Glomerular endothelial cell (primary cell): ENCODE measurements at places on chromosomes 4 and X. TPM values are rescaled to one million over a fixed set of nuclear protein-coding genes. Genes with fewer than 3 reads are reported as not detected.

DNA sequence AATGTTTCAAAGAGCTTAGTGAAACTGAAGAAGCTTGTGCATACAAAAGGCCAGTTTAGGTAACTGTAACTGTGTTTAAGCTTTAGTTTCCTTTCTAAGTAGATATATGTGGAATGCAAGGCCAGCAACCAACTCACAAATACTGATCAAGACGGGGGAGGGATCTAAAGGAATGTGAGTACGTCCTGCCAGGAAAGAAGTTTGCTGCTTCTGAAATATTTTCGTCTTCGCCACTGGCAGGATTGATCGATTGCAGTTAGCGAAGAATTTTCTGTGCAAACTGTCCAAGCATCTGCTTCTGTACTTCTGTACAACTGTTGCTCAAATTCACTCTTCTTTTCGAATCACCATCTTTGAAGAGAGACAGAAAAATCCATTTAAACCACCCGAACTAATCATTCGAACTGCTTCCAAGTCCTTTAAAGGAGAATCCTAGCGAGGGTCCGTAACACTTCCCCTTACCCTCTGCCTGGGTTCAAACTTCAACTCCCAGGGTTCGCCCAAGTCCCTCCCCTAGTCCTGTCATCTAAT, 373 bp upstream of the INTS6L start:
- peak; percentile 9 for DNase-seq

The VSIG4 gene
- not detected in 2 replicates for total RNA-seq

GRCh38 chrX:154592505-154592904, 7.6 kb downstream of the CTAG1A start:
- DNase-seq = no peak

DNA sequence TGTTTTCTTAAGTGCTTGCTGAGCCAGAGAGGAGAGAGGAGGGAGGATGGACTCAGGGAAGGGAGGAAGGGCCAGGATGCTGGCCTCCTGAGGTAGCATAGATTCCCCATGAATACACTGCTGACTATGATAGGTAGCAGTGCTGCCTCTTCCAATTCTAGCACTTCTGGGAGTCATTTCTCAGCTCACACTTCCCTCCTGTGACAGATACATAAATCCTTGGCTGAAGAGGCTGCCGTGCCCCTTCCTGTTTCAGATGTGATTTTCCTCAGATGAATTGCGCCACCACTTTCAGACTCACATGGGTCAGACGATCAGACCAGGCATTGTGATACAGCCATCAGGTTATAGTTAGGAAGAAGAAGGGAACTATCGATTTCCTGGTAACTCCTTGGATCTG, 22.4 kb downstream of the TSC22D3 start:
- no peak for DNase-seq

GRCh38 chr4:29553846-29554245, 1166.3 kb upstream of the PCDH7 start:
- DNase-seq = no peak

DNA sequence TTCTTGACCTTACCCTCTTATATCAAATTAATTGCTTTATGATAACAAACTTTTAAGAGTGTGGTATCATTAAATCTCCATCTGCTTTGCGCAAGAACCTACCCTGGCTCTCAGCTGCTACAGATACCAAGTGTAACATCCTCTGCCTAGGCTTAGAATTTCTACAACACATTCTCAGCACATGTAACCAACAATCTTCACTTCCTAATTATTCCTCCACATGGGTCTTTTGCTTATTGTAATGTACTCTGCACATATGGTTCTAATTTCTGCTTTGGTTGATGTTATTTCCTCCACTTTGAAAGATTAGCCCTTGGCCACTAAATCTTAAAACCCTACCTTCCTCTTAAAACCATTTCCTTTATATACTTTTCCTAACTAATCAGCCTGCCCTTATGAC, 242.4 kb downstream of the ARHGAP24 start:
- DNase-seq = no peak

The CXCL3 gene
- 4.3 and 21.2 TPM in 2 replicates for total RNA-seq

The HSD17B13 gene
- not detected in 2 replicates for total RNA-seq

The TMSB15A gene
- 0.44 and 3.6 TPM in 2 replicates for total RNA-seq

- peak; percentile 90 for DNase-seq
These were observed 206.5 kb upstream of the STK26 start for GRCh38 chrX:131816551-131817136.

- DNase-seq = no peak
These were observed 20.8 kb downstream of the ATP5ME start for GRCh38 chr4:653080-653821.

The CDX4 gene
- total RNA-seq = not detected in 2 replicates

GRCh38 chrX:44903830-44904530, 31.0 kb downstream of the KDM6A start:
- DNase-seq = no peak

GRCh38 chr4:173522951-173523395, 7.1 kb downstream of the HAND2 start:
- DNase-seq = no peak
